ENCODE measurements at places on chromosomes 3 and 15.

DNA sequence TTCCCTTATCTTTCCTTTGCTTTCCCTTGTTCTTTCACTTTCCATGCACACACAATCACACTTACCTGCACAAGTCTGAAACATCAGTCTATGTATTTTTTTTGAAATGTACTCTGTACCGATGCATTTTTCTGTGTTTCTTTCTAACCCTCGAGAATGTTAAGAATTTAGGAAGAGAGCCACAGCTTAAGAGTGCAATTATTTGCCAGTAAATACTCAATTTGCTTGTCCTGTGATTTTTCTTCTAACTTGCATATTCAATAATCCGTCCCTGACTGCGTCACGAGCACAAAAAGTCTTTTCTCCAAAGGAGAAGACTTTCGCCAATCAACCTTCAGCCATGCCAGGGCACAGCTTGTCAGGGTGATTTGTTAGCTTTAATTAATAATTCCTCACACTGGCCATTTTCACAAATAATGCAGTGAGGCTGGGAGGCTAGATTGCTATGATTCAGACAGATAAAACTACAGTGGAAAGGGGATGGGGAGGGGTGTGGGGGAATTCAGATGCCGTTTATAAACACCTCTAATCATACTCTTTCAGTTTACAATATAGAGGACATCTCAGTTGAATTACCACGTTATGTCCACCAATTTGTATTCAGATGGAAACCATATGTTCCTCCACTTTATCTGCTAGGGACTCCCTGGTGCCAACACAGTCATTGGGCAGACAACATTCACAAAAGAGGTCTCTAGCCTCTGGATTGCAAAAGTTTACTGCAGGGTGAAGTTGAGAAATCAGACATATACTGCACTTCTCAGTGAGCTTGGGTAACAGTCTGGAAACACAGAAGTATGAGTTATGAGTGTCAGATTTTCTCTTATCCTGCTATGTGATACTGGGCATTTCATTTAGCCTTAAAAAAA, 388.0 kb downstream of the ZBTB20 start:
- no peak for DNase-seq

DNA sequence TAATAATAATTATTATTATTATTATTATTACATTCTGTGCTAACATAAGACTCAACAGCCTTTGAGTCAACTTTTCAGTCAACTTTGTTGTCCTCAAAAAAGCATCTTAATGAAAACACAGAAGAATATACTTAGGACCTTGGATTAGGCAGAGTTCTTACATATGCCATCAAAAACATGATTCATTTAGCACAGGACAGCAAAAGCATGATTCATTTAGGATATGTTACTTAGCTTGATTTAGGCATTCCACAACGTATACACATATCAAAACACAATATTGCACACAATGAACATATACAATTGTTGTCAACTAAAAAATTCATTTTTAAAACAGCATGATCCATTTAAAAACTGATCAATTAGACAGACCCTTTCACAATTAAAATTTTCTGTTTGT, 213.0 kb downstream of the FMN1 start:
- DNase-seq = peak; percentile 14

- no peak for DNase-seq
These were observed 277.1 kb downstream of the EDEM1 start for GRCh38 chr3:5464649-5465048.

- DNase-seq = peak; percentile 34
These were observed 54.5 kb upstream of the ABHD17C start for GRCh38 chr15:80640531-80641121.

DNA sequence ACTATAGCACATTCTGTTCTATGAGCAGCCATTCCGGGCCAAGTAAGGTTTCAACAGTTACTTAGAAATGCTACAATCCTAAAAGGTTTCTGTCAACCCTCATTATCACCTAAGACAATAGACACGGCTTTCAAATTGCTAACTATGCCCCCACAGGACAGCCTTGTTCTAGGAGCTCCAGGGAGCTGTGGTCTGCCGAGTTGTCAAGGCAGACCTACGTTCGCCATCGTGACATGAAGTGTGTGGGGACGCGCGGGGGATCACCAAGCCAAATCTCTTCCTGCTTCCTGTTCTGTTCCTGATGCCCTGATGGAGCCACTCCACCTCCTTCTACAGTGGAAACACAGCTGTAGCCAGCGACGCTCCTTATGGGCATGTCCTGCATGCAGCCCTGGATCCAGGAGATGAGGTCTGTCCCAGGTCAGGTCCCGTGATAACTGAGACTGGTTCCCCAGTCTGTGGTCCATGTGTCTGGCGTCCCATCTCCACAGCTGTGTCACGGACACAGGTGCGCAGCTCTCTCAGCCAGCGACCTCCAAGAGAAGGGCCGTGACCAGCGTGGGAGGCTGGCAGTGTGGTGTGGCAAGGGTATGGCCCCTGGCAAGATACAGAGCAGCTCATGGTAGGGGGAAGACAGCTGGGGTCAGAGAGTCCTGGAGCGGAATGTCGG, 82.8 kb downstream of the PCSK6 start:
- DNase-seq = no peak

DNA sequence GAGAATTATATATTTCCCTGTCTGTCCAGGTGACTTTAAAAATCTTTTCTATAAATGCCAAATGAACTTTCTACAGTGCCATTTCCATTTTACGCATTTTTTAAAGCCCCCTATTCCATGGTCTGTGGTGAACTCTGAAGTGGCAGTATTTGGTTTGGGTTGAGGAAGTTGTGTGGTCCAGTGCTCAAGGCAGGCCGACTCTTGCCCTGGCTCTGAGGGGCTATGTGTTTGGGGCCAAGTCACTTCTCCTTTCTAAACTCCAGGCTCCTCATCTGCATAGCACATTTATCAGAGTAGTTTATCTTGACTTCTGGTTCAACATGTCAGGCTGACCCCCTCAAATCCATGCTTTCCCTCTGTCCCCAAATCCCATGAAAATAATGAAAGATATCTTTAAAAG, 14.1 kb downstream of the TTC21A start:
- no peak for DNase-seq

GRCh38 chr15:21267671-21268395, 172.5 kb downstream of the POTEB3 start:
- no peak for DNase-seq

- no peak for DNase-seq
These were observed 50.7 kb downstream of the TIGIT start for GRCh38 chr3:114344492-114344891.

- DNase-seq = no peak
These were observed 107.1 kb downstream of the STT3B start for GRCh38 chr3:31639828-31640227.

GRCh38 chr3:126063358-126063965, 20.5 kb downstream of the SLC41A3 start:
- no peak for DNase-seq

- DNase-seq = no peak
These were observed 7.4 kb downstream of the APPL1 start for GRCh38 chr3:57234613-57235575.

GRCh38 chr15:44368370-44368769, 59.1 kb upstream of the CTDSPL2 start:
- DNase-seq = no peak

GRCh38 chr3:33886015-33886414, 87.6 kb downstream of the PDCD6IP start:
- no peak for DNase-seq

GRCh38 chr3:60337421-60337820, 913.8 kb downstream of the FHIT start:
- no peak for DNase-seq

DNA sequence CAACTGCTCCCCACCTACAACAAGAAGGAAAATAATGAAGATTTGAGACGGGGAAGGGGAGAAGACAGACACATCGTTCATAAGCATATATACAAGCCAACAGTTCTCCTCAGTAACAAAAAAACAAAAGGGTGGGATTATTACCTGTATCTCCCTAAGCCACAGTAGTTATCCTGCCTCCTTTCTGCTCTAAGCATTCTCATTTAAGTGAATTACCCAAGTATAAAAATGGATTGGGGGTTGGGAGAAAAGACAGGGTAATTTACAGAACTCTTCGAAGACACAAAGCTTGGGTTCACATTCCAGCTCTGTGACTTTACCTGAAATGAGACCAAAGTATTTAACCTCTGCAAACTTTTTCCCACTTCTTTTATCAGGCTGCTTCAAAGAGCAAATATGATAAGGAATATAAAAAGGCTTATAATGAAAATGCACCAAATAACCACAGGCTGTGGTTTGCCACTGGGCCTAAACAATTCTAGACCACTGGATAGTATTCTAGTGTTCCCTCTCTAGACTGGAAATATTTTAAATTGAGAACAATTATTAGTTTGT, 64.4 kb downstream of the UACA start:
- DNase-seq = no peak

- DNase-seq = no peak
These were observed 164.7 kb upstream of the NSMCE3 start for GRCh38 chr15:29434280-29434679.

DNA sequence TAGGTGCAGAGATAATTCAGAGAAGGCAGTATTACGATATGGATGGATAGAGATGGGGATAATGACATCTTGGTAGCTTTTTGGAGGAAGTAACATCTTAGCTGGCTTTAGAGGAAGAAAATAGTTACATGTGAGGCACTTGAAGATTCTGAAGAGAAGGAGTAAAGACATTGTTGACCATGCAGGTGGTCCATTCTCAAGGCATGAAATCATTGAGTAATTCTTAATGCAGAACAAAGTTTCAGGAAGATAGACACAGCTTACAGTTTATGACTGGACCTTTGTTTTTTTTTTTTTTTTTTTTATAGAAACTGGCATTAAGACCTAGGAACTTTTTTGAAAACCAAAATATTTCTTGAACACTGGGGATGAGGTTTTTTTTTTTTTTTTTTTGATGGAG, 28.2 kb downstream of the MBNL1 start:
- no peak for DNase-seq

DNA sequence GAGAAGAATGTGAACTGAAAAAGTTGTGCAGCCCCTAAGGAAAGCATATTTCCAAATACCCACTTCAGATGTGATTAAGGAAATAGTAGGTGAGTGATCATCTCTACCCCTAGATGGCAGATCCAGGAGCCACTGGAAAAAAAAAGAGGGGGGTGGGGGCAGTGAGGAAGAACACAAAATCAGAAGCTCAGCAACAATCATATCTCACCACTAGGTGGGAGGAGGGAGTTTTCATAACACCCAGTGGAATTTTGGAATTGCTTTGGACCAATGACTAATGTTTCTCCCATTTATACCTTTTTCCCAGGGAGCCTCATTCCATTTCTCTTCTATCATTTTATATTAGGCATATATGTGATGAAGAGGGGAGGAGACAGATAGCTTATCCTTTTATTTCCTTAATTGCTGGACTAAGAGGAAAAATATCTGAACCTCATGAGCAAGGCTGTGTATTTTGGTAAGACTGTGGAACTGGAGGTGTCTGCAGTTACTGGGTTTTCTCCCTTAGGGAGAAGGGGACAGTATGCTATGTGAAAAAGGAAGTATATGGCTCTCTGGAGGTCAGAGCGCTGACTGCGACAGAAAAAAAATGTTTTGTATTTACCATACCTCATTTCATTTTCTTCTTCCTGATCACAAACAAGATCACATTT, 363.4 kb downstream of the GAP43 start:
- DNase-seq = peak; percentile 85

- no peak for DNase-seq
These were observed 53.2 kb upstream of the GATM start for GRCh38 chr15:45431511-45431910.

DNA sequence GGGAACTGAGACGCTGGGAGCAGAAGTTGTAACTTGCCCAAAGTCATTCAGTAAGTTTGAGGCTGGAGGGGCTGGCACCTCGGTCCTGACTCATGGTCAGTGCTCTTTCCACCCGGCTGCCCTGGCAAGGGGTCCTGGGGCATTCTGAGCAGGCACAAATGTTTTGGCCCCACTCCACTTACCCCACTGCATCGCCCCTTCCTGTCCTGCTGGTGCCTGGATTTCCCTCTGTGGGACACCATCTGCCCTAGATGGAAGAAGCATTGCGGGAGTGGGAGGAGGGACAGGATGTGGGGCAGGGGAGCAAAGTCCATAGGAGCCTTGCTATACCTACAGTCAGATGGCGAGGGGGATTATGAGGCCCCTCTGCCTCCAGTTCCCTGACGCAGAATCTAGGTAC, 4.5 kb downstream of the CORO2B start:
- DNase-seq = no peak

GRCh38 chr3:197368330-197368729, 69.9 kb upstream of the DLG1 start:
- no peak for DNase-seq

GRCh38 chr15:79431636-79432344, at the start of gene MINAR1:
Gene MINAR1, plus strand, starts transcription at chr15:79432336. Its CDS starts 23,812 bp downstream, at chr15:79456148.
- DNase-seq = no peak

GRCh38 chr3:193998628-193999195, 137.2 kb upstream of the HES1 start:
- DNase-seq = no peak

GRCh38 chr3:27312044-27312668, 57.0 kb downstream of the NEK10 start:
- DNase-seq = peak; percentile 79

GRCh38 chr3:17941766-17942165, 199.3 kb upstream of the TBC1D5 start:
- no peak for DNase-seq

GRCh38 chr15:90221246-90221900, 12.4 kb downstream of the CIB1 start:
- peak; percentile 68 for DNase-seq

- DNase-seq = no peak
These were observed 502 bp downstream of the DPH3 start for GRCh38 chr3:16264174-16264707.

DNA sequence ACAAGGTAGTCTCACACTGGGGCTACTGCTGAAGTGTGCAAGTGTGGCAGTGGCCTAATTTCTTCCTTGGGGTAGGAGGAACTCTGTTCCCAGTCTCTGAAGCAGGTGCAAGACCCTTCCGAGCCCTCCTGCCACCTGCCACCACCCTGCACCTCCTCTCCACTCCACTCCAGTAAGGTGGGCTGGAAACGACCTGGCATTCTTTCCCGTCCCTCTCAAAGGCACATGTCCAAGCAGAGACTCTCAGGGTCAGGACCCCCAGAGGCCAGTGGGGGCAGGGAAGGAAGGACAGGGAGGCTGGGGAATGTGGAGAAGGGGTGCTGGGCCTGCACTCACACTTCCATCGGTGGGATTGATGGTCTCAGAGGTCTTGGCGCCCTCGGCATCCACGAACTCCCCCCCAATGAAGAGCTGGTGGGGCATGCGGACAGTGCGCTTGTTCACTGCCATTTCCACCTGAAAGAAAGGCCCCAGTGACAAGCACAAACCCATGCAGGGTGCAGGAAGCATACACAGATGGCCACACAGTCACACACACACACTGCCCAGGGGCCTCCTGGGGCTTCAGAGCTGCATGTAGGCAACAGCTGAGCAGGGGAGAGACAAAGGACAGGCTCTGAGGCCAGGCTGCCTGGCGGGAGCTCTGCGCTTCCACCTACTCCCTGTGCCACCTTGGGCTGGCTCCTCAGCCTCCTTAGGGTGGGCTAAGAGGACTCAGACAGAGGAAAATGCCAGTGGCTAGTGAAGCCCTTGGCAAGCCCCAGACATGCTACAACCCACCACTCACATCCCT, 43.8 kb downstream of the ALDH1L1 start:
- DNase-seq = no peak

- no peak for DNase-seq
These were observed at the start of gene OR5K4 for GRCh38 chr3:98353554-98353953. Gene OR5K4, plus strand, starts transcription at chr3:98353854. Its CDS starts 0 bp downstream, at chr3:98353854.

GRCh38 chr3:116432795-116433194, 12.5 kb downstream of the LSAMP start:
- no peak for DNase-seq

- no peak for DNase-seq
These were observed 27.7 kb downstream of the CLASP2 start for GRCh38 chr3:33690341-33690740.

- peak; percentile 26 for DNase-seq
These were observed 64.3 kb upstream of the GATM start for GRCh38 chr15:45442507-45443135.

- DNase-seq = no peak
These were observed 26.7 kb downstream of the SIAH2 start for GRCh38 chr3:150736316-150736719.

Data from HT1080 (cell line).